ENCODE measurements at places on chromosomes 2 and 18. TPM values are rescaled to one million over a fixed set of nuclear protein-coding genes. Genes with fewer than 3 reads are reported as not detected.

DNA sequence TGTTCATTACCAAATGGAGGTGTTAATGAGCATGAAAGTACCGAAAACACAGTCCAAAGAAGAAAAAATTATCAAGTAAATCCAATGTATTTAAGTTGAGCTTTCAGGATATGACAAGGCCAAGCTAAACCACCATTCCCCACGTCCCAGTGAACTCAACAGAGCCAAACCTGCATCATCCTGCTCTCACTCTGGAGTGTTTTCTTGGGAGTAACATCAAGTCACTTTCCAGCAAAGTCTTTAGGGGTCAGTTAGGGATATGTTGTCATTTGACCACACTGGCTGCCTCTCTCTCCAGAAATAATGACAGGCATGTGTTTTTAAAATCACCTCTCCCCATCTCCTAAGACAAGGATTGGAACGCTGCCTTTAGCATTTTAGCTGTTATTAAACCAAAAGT, 140.5 kb downstream of the SRBD1 start:
- no peaks in the 10 kb centered on the region for H3K27me3 ChIP-seq
- H3K36me3 ChIP-seq: no peaks in the 10 kb centered on the region
- H3K4me1 ChIP-seq: peaks cover 28% of the 10 kb centered on the region
- DNase-seq: no peak
- peak overlapping the region; percentile 51 for H3K27ac ChIP-seq

- peaks cover 31% of the 10 kb centered on the region for H3K4me1 ChIP-seq
- no peak overlapping the region for H3K4me3 ChIP-seq
- H3K27ac ChIP-seq: no peak overlapping the region
- DNase-seq: no peak
Observed at GRCh38 chr2:110679865-110680264, 2.0 kb upstream of the BUB1 start.

- no peak for DNase-seq
- peaks cover 19% of the 10 kb centered on the region for H3K27me3 ChIP-seq
- no peak overlapping the region for H3K4me3 ChIP-seq
- no peaks in the 10 kb centered on the region for H3K4me1 ChIP-seq
- H3K36me3 ChIP-seq: no peaks in the 10 kb centered on the region
Observed at GRCh38 chr18:60549338-60549960, 176.9 kb upstream of the MC4R start.

DNA sequence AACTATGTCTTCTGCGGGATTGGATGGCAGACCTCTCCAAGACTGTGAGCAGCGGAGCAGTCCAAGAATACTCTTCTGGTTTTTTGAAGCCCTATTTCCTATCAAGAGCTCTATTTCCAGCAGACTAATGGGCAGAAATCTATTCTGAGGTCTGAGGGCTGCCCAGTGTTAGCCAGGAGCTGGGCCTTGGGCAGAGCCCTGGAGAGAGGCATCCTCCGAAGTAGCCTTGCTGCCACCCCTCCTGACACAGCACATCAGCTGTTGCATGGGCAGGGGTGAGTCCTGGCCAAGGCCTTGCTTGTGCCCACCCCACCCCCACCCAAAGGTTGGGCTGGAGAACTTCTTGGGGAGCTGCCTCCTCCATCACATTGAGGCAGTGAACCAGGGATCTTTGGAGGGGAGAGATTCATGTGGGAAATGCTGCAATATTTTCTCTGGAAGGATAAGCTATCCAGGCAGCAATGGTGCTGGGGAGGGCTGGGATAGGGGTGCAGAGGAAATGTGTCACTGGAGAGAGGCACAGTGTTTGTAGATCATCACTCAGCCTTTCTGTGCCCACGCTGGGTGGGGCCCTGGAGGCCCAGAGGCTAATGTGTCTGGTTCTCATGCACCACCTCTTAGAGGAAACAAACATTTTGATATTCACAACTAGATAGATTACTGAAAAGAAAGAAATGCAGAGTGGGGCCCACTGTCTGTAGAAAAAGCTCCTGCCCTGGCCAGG, 104.7 kb downstream of the VSNL1 start:
- no peaks in the 10 kb centered on the region for H3K36me3 ChIP-seq
- H3K4me1 ChIP-seq: peaks cover 41% of the 10 kb centered on the region
- H3K27me3 ChIP-seq: no peaks in the 10 kb centered on the region
- H3K27ac ChIP-seq: peak overlapping the region; percentile 24
- no peak overlapping the region for H3K4me3 ChIP-seq
- no peak for DNase-seq

DNA sequence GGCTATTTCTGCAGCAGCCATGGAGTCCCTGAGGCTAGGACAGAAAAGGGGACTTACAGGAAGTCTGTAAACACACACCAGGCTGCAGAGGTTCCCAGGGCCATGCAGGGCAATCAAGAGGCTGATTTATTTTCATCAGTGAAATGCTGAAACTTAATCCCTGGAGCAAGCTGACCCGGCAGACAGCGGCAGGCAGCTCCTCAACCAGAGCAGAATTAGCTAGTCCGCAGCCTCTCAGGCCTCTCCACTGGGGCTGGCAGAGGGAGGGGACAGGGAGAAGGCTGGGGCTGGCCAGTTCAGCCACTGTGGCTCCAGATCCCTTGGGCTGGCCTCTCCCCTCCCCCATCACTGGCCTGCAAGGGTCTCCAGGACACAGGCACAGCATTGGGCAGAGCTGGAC, 136.3 kb downstream of the TNS1 start:
- H3K4me1 ChIP-seq: peaks cover 93% of the 10 kb centered on the region
- peaks cover 97% of the 10 kb centered on the region for H3K36me3 ChIP-seq
- DNase-seq: no peak
- H3K27me3 ChIP-seq: no peaks in the 10 kb centered on the region
- H3K4me3 ChIP-seq: no peak overlapping the region
- peak overlapping the region; percentile 50 for H3K27ac ChIP-seq

- H3K36me3 ChIP-seq: no peaks in the 10 kb centered on the region
- H3K27me3 ChIP-seq: peaks cover 6% of the 10 kb centered on the region
- no peak overlapping the region for H3K27ac ChIP-seq
- no peak for DNase-seq
- H3K4me3 ChIP-seq: no peak overlapping the region
- peaks cover 22% of the 10 kb centered on the region for H3K4me1 ChIP-seq
Observed at GRCh38 chr2:138712212-138712979, 67.8 kb downstream of the NXPH2 start.

GRCh38 chr2:171406044-171406443, 27.7 kb downstream of the METTL8 start:
- DNase-seq: no peak
- no peak overlapping the region for H3K27ac ChIP-seq
- no peaks in the 10 kb centered on the region for H3K36me3 ChIP-seq
- H3K4me1 ChIP-seq: peaks cover 9% of the 10 kb centered on the region

DNA sequence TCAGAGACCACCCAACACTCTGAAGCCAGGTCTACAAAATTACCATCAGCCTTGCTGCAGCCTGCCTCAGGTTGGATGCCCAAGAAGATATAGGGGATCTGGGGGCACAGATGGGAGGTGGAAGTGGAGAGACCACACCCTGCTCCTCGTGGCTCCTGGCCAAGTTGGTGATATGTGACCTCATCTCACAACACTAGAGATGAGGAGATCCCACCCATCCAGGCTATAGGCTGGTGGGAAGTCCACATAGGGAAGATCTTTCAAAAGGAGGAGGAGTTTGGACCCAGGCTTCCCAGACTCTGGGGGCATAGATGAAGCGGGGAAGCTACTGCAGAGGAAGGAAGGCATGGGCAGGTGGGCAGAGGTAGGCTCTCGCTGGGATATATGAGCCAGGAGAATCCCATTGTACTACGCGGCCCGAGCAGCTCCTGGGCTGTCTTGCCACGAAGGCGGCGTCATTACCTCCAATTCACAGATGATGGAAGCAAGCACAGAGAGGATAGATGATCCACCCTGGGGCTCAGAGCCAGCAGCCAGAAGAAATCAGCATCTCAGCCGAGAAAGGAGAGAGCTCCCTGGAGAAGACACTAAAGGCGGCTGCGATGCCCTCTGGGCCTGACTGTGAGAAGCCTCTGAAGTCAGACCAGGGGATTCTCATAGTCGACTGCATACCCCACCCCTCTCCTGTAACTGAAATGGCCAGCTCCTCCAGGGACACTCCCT, 96.0 kb downstream of the RHOB start:
- no peaks in the 10 kb centered on the region for H3K36me3 ChIP-seq
- H3K27ac ChIP-seq: no peak overlapping the region
- no peaks in the 10 kb centered on the region for H3K27me3 ChIP-seq
- H3K4me3 ChIP-seq: no peak overlapping the region

The SYT4 gene
- not detected for total RNA-seq

The MBD2 gene
- 43.7 TPM for total RNA-seq
